ENCODE measurements at places on chromosomes 7 and 10.

GRCh38 chr7:37784015-37784414 lies 64.4 kb upstream of the NME8 start:
- no peak for DNase-seq

DNA sequence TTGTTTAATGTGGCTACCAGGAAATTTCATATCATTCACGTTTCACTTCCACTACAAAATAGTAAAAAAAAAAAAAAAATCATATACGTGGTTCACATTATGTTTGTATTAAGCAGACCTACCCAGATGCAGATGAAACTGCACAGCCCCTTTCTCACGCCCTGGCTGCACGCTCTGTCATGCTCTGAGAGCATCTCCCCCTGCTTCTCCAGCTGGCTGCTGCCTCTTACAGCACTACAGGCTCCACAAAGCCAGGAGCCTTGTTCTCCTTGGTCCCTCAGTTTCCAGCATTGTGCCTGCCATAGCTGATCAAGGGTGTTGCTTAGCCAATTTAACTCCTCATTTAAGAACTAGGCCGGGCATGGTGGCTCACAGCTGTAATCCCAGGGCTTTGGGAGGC lies 6.9 kb upstream of the GPNMB start:
- no peak for DNase-seq

- DNase-seq = no peak
Measured at GRCh38 chr7:75575488-75576121, 83.5 kb downstream of the SPDYE5 start.

- DNase-seq = no peak
Measured at GRCh38 chr7:154911862-154912455, 91.0 kb downstream of the PAXIP1 start.

DNA sequence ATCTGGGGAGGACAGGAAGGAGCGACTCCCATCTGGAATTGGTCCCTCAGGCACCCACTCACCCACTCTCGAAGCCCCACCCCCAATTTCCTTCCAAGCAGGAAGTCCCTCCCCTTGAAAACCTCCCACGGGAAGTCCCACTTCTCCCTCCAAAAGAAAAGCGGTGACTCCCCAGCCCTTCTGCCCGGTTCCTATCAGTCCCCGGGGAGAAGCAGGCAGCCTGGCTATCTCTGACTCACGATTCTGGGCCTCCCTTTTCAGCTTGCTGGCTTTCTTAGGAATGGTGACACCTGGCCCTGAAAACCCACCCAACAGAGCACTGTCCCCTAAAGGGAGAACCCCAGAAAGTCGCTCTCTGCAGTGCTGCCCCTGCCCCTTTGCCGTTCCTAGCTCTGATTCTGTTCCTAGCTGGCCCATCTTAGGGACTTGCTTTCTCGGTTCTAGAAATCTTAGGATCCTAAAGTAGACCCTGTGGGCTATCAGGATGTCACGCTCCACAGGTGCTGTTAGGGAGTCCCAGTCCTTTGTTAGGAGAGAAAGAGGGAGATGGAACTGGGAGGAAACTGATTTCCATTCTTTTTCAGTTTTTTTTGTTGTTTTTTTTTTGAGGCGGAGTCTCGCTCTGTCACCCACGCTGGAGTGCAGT lies 6.0 kb downstream of the TSC22D4 start:
- no peak for DNase-seq

- no peak for DNase-seq
Measured at GRCh38 chr7:44898039-44898438, 12.7 kb upstream of the PURB start.

DNA sequence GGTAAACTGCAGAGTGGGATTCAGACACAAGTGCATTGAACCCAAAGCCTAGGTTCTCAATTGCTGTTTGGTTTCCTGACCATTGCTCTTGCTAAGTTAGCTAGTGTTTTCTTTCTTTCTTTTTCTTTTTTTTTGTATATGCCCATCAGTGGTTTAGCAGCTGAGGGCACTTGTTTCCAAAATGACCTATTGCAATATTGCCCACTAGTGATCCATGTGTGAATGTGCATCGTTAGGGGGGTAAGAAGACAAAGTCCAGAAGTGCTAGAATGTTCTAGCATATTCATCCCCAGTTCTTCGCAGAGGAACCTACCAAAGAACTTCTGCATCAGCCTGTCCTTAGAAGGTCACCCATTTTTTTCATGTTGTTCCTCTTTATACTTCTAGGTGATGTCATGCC lies 252.8 kb upstream of the GPR26 start:
- no peak for DNase-seq

GRCh38 chr7:92836489-92836999 lies at the start of gene CDK6:
CDK6 (minus strand) TSS chr7:92836573; CDS start chr7:92833323, 3,250 bp downstream.
- DNase-seq = no peak

- no peak for DNase-seq
Measured at GRCh38 chr10:5670662-5671375, 4.4 kb upstream of the ASB13 start.

DNA sequence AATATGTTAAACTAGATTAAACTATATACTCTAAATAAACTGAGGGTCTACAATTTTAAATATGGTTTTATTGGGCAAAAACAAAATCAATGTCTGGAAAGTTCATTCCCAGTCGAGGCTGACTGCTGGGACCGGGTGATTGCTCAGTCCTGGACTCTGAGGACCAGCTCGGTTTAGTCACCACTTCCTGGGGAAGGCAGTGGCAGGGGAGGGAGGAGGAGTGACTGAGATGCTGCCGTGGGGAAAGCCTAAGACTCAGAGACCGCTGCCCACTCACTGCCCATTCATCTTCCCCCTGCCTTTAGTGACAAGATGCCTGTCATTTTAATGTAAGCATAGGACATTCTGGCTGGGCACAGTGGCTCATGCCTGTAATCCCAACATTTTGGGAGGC lies 29.0 kb downstream of the ATOH7 start:
- no peak for DNase-seq

DNA sequence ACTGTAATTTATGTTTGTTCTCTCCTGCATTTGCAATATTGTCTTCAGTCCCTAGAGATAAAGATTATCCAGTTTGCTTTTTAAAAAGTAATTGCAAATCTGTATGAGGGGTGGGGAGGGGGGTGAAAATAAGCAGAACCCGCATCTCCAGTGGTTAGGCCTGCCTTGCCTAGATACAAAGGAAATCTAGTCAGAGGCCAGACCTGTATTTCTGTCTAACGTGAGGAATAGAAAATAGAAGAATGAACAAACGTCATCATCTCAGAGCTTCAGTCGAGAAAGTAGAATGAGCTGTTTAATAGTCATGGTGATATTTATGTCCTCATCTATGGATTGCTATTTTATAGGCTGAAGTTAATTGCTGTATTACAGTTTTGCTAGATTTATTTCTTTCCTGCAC lies 284.2 kb downstream of the BICC1 start:
- DNase-seq = no peak

- DNase-seq = no peak
Measured at GRCh38 chr7:100017875-100018274, 2.5 kb downstream of the ZKSCAN1 start.

GRCh38 chr7:128837521-128837921 lies 7.3 kb downstream of the FLNC start:
- no peak for DNase-seq

Data from keratinocyte (primary cell).